ENCODE measurements at places on chromosomes 2 and 18. TPM values are rescaled to one million over a fixed set of nuclear protein-coding genes. Genes with fewer than 3 reads are reported as not detected.

DNA sequence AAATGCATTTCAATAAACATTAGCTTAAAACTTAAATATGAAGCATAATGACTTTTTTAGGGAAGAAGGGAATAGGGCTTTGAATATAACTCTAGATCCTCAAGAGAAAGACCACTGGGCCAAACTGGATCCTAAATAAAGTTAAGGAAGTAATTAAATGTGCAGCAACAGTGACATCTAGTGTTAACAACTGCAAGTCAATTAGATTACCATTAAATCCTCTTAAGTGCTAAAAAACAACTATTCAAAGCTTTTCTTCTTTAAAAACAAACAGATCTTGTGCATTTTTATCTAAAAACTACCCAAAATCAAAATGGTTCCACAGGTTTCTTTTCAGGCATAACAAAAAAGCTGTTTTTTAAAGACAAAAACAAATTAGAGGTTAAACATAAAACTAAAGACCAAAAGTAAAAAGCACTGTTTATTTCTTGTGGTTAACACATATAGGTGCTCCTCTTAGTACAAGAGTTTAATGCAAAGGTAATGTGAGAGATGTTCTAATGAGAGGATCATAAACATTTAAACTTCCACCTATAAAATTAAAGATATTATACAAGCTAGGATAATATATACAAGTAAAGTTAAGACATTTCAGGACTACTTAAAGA, 111.4 kb downstream of the THADA start:
- no peak for DNase-seq

- DNase-seq, result no peak
Measured at GRCh38 chr2:151043484-151043883, 218.2 kb downstream of the RBM43 start.

Gene DTYMK
- 16.1 TPM for total RNA-seq

GRCh38 chr2:20672201-20672951, 5.4 kb downstream of the GDF7 start:
- DNase-seq, result no peak

DNA sequence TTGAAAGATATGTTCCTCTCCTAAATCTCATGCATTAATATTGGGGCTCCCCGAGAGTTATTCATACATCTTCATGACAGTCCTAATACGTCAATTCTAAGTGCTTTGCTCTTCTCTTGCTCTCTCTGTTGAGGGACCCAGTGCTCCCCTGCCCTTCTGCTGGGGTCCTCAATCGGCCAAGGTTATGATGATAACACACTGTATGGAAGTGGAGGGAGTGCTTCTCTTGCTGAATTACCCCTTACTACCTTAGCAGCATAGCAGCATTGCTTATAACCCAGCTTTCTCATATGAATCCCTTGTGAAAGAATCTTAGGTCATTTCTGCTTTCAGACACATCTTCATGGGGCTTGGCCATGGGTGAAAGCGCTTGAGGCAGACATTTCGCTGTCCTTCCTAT, 43.2 kb downstream of the ITPRID2 start:
- no peak for DNase-seq

Gene SERPINB12
- not detected for total RNA-seq

Gene SIX2
- 3.6 TPM for total RNA-seq

Gene ZNF521
- total RNA-seq, result 79.9 TPM

Gene COL6A3
- 283 TPM for total RNA-seq

Gene CNGA3
- 0.25 TPM for total RNA-seq

GRCh38 chr2:149421791-149422190, 91.4 kb downstream of the LYPD6 start:
- no peak for DNase-seq

Gene PDE11A
- 0.65 TPM for total RNA-seq

DNA sequence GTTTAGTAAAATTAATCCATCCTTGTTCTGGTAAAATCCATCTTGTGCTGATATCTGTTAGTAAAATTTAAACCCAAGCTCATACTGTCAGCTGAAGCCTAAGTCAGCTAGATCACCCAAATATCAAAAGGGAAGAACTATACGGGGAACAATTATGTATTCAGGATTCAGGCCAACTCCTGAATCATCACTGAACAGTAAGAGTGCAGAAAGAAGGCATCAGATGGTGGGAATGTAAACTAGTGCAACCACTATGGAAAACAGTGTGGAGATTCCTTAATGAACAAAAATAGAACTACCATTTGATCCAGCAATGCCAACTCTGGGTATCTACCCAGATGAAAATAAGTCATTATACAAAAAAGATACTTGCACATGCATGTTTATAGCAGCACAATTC, 81.8 kb downstream of the RAPGEF4 start:
- no peak for DNase-seq

DNA sequence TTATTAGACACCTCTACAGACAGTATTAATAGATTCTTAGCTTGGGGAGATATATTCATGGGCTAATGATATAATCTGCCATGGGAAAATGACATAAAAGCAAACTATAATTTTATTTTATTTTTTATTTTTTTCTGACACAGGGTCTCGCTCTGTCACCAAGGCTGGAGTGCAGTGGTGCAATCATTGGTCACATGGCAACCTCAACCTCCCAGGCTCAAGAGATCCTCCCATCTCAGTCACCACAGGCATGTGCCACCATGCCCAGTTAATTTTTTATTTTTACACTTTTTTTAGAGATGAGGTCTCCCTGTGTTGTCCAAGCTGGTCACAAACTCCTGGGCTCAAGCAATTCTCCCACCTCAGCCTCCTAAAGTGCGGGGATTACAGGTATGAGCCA, 39.3 kb downstream of the RTN4 start:
- no peak for DNase-seq

DNA sequence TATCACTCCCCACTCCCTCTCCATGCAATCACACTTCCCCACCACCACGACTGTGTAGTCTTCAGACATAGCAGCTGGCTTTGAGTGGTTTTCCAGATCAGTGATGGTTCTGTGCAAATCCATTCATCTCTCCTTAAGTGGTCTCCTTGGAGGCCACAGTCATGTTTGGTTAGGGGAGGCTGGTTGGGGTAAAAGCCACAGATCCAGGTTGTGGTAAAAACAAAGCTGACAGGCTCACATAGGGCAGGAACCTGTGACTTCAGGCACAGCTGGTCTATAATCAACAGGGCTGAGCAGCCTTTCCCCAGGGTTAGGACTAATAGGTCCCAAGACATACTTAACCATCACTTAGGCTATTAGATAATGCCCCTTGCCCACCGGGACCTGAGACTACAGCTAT, 46.2 kb upstream of the FZD7 start:
- DNase-seq, result no peak

DNA sequence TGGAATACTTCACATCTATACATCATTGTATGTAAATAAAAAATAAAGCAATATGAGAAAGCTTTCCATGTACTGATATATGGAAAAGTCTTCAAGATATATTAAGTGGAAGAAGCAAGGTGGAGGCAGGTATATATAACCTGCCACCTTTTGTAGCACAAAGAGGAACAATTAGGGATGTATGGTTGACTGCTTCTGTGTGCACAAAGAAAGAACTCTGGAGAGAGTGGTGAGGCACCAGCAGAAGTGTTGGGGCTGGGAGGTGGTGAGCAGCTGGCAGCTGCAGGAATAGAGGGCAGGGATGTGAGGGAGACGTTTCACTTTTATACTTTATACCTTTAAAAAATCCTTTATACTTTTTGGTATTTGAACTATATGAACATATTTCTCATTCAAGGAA, 26.1 kb downstream of the KIF5C start:
- no peak for DNase-seq

Gene CPO
- not detected for total RNA-seq

DNA sequence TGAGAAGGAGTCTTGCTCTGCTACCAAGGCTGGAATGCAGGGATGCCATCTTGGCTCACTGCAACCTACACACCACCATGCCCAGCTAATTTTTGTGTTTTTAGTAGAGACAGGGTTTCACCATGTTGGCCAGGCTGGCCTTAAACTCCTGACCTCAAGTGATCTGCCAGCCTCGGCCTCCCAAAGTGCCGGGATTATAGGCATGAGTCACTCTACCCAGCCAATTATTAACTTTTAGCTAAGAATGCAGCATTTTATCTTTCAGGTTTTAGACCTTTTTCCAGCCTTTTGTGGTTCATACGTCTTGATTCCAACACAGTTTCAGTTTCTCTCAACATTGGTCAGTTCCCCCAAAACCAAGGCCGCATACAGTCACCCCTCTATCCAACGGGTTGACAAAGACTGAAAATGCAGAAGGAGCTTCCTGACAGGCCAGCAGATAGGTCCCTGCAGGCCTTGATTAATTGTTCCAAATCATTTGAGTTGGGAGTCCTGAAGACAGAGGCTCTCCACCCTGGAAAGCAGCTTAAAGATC, 262.2 kb upstream of the KLHL29 start:
- no peak for DNase-seq

Gene ROCK2
- 197 TPM for total RNA-seq

DNA sequence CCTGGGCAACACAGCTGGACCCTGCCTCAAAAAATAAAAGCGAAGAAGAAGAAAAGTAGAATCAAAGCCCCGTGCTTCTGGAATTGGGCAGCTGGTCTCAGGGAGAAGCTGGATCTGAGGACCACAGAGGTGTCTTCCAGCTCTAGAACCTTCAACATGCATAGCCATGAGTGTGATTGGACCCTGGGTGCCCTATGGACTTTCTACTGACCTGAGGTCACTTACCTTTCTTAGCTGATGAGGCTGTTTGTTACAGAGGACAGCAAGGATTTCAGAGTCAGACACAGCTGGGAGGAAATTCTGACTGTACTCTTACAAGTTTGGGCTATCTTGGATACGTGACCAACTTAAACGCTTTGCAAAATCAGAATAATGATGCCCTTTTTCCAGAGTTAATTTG, 82.4 kb upstream of the GATA6 start:
- DNase-seq, result no peak

Gene SLC8A1
- 26.8 TPM for total RNA-seq

Gene C2orf80
- not detected for total RNA-seq

DNA sequence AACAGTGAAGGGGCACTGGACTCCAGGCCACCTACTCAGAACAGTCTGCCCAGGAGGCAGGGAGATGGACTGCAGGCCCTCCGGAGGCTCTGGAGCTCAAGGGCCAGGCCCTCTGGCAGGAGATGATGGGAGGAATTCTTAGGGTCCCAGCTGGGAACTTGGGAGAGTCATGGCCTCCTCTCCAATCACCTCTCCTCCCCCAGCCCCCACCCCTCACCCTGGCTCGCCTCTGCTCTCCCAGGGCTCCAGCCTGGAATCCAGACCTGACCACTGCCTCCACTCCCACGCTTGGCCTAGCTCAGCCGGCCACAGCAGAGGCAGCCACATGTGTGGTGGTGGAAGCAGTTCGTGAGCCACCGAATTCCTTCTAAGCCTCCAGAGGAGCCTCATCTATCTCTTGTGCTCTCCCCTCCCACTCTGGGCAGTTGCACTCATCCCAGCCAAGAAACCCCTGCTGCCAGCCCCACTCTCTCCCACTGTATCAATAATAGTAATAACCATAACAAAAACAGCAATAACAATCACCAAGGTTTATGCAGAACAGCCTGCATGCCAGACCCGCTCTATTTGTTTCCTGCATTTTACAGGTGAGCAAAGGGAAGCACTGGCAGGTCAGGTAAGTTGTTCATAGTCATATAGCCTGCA, 67.4 kb downstream of the TNS1 start:
- DNase-seq, result no peak

Data from omental fat pad (tissue), 4 donors.